ENCODE measurements at places on chromosomes 11 and 22.
A peak's percentile ranks its signal among the peaks of the same experiment; 100 is the strongest.

GRCh38 chr22:45197606-45198462 is 34.1 kb downstream of the NUP50 start:
- DNase-seq: no peak

DNA sequence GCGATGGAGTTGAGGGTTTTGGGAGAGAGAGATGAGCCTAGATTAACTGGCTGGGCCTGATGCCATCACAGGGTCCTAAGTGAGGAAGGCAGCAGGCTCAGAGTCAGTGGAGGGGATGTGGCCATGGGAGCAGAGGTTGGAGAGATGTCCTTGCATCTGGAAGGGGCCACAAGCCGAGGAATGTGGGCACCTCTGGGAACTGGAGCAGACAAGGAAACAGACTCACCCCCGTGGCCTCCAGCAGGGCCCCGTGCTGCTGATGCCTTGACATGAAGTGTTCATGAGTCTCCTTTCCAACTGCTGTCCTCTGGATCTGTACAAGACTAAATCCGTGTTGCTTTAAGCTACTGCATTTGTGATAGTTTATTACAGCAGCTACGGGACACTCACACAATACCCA is 49.2 kb downstream of the SHISAL1 start:
- no peak for DNase-seq

GRCh38 chr11:58957922-58958321 is 18.6 kb downstream of the GLYATL1 start:
- no peak for DNase-seq

DNA sequence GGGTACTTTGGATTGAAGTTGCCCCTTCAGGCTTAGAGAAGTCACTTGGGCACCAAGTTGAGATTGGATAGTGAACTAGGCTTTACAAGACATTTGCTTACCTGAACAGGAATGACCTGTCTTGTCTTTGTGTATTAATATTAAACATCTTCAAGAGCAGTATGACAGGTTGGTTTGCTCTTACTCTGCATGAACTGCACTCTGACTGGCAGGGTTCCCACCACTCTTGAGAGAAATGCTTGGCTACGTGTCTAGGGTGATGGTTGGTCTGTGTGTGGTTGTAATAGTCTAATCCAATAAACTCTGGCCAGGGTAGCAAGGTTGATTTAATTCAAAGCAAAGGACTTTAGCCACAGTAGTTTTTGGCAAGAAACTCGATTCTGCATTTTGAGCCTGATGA is 20.1 kb upstream of the SPTBN2 start:
- DNase-seq: no peak

DNA sequence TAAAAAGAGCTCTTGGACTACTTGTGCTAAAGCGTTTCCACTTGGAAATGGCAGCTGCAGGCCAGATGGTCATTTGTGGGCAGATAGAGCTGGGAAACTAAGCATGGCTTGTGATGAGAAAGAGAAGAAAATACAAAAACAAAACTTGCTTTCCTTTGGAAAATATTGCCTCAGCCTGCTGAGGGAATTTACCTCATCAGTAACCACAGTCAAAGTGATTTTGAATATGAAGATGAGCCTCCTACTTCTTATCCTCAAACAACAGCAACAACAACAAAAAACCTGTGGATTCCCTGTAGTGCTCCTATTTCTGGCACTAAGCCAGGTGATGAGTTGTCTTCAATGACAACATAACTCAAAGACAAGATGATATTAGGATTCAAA is 62.7 kb upstream of the FIBIN start:
- no peak for DNase-seq

DNA sequence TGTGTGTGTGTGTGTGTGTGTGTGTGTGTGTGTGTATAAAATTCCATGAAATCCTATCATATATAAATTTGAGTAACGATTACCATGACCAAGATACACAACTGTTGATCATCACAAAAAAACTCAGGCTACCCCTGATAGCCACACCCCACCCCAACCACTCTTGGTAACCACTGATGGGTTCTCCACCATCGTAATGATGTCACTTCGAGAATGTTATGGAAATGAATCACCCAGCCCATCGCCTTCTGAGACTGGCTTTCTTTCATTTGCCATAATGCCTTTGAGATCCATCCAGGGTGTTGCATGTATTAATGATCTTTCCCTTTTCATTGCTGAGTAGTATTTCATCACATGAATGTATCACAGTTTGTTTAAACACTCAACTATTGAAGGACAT is 496.0 kb downstream of the MIAT start:
- no peak for DNase-seq

DNA sequence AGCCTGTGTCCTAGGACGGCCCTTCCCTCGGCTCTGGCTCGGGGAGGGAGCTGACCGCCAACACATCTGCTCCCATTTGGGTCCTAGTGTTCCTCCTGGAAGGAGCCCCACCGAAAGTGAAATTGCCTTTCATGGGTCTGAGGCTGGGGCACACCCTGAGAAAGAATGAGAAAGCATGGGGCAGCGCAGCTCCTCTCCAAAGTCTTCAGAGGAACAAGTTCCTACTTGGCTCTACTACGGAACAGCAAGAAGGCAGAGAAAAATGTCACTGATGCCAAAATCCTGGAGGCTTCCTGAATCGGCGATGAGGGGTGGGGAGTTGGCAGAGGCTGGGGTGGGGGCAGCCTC is 41.5 kb upstream of the MYEOV start:
- DNase-seq: no peak

DNA sequence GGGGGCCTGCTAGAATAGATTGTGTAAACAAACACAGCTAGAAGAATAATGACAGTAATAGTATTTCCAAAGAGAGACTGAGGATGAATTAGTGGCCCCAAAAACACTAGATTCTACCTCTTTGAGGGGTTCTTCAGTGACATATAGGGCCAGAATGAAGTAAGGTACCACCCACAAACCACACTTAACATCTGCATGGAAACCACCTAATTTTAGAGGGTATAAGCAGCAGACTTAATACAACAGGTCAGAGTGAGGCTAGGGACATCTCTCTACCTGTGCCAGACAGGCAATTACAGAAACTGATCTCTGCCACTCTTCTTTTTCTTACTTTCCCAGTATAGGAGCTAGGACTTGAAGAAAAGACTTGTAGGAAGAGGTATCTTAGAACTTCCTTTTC is 20.1 kb downstream of the ELP4 start:
- no peak for DNase-seq

- no peak for DNase-seq
Measured at GRCh38 chr11:94539420-94539819, 4.3 kb upstream of the FUT4 start.

GRCh38 chr11:1508491-1508891 is 21.9 kb upstream of the MOB2 start:
- no peak for DNase-seq

DNA sequence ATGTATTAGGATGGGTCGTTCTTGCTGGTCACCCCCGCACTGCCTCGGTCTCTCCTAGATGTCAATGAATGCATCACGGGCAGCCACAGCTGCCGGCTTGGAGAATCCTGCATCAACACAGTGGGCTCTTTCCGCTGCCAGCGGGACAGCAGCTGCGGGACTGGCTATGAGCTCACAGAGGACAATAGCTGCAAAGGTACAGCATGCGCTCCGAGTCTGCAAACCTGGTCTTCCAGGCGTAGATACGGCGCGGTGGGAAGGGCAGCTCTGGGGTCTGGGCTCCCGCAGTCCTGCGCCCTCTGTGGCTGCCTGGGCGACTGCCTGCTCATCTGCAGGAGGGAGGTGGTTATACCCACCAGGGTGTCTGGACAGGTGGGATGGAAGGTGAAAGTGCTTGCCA is 31.0 kb downstream of the FBLN1 start:
- no peak for DNase-seq

DNA sequence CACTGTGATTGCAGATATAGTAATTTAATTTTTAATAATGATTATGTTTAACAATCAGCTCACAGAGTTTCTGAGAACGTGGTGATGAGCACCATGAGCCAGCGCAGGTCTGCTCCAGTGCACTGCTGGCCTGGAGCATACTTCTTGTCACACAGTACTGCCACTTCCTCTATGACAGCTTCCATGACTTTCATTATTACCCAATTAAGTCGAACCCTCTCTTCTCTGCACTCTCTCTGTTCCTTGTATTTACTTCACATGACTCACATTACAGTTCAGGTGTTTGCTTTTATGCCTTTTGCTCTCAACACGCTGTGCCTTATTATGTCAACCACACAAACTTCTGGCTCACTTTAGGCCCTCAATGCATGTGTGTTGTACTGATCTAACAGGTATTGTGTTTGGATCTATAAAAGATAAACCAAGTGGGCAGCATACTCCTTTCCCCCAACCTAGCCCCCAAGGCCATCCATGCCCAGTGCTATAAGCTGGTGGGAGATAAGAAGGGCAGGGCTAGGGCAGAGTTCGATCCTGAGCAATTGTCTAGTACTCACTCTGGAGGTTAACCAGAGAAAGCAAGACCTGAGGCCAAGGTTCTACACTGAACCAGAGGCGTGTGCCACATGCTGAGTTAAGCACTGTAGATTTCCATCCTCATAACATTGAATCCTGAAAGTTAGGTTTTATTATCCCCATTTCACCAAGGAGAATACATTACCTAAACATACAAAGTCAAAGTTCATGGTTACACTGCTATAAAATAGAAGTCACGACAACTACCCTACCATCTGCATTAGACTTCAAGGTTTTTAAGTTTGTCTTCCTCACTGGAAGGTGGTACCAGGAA is 356.5 kb downstream of the INSC start:
- DNase-seq: no peak

DNA sequence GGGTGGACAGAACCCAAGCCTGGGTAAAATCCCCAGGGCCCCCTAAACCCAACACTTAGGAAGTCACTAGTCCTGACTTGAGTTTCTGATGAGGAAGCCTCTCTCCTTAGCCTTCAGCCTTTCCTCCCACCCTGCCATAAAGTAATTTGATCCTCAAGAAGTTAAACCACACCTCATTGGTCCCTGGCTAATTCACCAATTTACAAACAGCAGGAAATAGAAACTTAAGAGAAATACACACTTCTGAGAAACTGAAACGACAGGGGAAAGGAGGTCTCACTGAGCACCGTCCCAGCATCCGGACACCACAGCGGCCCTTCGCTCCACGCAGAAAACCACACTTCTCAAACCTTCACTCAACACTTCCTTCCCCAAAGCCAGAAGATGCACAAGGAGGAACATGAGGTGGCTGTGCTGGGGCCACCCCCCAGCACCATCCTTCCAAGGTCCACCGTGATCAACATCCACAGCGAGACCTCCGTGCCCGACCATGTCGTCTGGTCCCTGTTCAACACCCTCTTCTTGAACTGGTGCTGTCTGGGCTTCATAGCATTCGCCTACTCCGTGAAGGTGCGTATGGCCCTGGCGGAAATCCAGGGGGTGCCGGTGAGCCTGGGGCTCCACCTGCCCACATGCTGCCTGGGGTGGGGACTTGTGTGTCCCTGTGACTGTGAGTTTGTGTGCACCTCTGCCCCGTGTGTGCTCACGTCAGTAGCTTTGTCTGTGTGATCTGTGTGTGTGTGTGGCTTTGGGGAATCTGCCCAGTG is at the start of gene IFITM1:
Gene IFITM1, plus strand, starts transcription at position 254 of the 767 bp plus-strand sequence. Its CDS starts 131 bp downstream, at position 385.
- DNase-seq: no peak

DNA sequence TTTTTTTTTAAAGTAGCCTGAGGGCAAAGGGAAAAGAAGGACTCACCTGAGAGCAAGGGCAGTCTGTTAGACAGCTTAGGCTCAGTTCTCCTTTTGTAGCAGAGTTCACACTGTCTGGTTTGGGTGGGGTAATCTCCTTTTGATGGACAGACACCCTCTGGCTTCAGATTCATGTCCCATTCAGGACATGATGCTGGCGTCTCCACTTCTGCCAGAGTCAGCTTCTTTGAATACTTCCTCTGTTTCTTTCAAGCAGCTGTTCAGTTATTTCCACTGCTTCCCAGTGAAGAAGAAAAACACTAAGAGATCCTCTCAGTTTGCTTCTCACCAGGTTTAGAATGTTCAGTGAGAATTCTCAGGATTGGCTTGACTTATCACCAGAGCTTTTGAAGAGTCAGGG is 79.0 kb upstream of the HSD17B12 start:
- DNase-seq: no peak

GRCh38 chr11:123546515-123546914 is 107.9 kb downstream of the SCN3B start:
- DNase-seq: no peak

DNA sequence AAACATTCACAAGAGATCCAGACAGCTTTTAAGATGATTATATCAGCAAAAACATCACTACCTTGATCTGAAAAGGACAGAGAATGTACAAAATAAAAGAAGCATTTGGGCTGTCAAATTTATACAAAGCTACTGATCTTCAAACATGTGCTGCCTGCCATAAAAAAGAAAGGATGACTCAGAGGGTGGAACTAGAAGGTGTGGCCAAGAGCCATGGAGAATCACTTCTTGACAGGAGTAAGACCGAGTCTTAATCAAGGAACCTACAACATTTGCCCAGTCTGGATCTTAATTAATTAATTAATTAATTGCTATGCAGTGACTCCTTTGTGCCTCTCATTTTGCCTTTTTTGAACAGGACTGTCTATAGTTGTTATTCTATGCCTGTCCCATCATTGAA is 33.2 kb downstream of the C11orf96 start:
- no peak for DNase-seq

- DNase-seq: no peak
Measured at GRCh38 chr22:22836635-22837034, 51.0 kb upstream of the IGLL5 start.

- DNase-seq: no peak
Measured at GRCh38 chr11:13143486-13144297, 133.9 kb upstream of the BMAL1 start.

DNA sequence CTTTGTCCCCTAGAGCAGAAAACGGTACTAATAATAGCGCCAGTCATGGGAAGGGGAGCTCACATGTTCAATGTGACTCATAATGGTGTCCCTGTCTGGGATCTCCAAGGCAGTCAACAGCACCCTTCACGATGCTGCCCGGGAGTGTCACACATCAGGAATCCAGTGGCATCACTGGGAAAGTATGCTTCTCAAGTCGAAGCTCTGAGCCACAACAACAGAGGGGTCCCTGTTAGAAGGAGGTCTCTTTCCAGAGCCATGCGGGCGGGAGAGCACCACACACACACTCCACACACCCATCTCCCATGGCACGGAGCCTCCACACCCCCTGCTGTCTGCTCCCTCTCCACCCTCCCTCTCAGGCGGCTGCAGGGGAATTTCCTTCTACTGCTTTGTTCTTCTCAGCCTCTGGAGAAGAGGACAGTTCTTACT is 119.7 kb downstream of the ETS1 start:
- DNase-seq: no peak

GRCh38 chr22:43346521-43346929 is 3.4 kb upstream of the SCUBE1 start:
- peak; percentile 38 for DNase-seq

- peak; percentile 17 for DNase-seq
Measured at GRCh38 chr11:62340269-62340901, 3.1 kb downstream of the ASRGL1 start.

DNA sequence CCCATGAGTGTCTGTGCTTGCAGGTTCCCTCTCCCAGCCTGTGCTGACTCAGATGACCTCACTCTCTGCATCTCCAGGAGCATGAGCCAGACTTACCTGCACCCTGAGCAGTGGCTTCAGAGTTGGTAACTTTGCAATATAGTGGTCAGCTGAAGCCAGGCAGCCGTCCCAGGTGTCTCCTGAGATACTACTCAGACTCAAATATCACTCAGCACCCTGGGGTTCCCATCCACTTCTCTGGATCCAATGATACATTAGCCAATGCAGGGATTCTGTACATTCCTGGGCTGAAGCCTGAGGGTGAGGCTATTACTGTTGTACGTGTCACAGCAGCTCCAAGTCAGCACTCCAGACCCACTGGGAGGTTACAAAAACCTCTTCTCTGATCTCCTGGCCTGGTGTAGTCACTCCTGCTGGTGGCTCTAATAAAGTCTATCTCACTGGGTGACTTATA is 87.8 kb upstream of the TOP3B start:
- DNase-seq: no peak

GRCh38 chr22:38415046-38415445 is 40.0 kb downstream of the KCNJ4 start:
- DNase-seq: no peak

GRCh38 chr11:61871158-61871597 is 20.2 kb downstream of the FADS3 start:
- DNase-seq: peak; percentile 55
